ENCODE measurements at places on chromosomes 11 and 22.

DNA sequence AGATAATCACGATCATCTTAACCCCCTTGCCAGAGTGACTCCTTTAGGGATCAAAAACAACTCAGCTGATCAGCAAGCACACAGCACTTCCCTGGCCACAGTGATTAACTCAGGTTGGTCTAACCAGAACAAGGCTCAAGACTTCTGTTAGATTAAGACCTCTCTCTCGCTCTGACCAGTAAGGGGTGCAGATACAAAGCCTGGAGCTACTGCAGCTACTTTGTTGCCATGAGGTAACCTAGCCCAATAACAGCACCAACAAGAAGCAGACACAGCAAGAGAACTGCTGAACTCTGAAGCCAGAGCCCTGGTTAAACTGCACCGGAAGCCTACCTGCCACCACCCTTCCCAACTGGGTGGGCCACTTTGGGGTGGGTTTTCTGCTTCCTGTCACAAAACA is 42.0 kb downstream of the LINC01488 start:
- no peak for DNase-seq

DNA sequence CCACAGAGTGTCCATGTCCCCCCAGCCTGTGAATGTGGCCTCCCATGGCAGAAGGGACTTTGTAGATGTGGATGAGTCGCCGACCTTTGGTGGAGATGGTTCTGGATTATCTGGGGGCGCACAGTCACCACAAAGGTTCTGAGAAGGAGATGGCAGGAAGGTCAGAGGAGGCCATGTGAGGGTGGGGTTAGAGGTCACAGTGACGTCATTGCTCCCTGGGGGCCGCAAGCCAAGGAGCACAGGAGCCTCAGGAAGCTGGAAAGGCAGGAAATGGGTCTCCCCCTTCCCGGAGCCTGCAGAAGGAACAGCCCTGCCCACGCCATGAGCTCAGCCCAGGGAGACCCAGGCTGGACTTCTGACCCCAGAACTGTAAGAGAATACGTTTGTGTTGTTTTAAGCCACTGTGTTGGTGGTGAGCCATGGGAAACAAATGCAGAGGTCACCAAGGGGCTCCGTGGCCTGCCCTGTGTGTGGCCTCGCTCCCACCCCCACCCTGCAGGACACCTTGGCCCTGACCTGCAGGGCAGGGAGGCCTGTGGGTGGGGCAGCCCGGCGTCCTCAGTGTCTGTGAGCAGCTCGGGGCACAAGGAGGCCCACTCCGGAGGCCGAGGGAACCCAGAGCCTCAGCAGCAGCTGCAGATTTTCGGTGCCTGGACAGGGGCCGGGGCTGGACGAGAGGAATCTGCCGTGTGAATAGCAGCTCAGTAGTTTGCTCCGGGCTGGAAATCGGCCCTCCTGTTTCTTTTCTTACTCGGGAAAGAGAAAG is 32.1 kb downstream of the GRAMD4 start:
- no peak for DNase-seq

- no peak for DNase-seq
These were observed 333.5 kb upstream of the PITPNB start for GRCh38 chr22:28252539-28252938.

GRCh38 chr11:95055283-95055897 is 6.2 kb downstream of the KDM4F start:
- DNase-seq = no peak

DNA sequence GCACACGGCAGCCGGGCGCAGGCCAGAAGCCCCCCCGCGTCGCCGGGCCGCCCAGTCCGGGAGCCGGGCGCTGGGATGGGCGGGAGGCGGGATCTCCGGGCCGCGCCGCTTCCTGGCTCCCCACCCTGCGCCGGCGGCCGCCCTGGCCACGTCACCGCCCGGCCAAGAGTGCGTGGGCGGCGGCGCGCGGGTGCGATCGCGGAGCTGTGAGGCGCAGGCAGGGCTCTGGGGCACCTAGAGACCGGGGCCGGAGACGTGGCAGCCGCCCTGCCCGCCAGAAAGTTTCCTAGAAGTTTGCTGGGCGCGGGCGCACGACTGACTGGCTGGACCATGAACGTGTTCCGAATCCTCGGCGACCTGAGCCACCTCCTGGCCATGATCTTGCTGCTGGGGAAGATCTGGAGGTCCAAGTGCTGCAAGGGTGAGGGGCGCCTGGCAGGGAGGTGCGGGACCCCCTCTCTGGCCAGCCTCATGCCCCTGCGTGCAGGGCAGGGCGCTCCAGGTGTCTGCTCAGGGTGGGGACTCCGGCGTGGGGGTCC is at the start of gene KDELR3:
Gene KDELR3, plus strand, starts transcription at position 193 of the 539 bp plus-strand sequence. Its CDS starts 138 bp downstream, at position 331.
- no peak for DNase-seq
